ENCODE measurements at places on chromosomes 2 and 18.

DNA sequence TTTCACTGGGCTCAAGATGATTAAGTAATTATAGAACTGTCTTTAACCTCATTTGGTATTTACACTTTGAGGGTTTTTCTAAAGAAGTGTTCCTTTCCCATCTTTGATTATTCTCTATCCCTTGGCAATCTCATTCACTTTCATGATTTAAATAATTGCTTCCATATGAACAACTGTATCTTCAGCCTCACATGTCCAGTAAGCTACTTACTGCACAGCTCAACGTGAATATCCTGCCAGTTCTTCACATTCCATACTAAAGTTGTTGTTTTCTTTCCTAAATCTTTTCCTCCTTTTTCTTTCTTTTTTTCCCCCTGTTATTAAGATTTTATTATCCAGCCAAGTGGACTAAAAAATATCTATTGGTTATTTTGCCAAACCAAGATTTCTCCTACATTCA, 37.7 kb downstream of the ZC3H15 start:
- DNase-seq: no peak

GRCh38 chr18:73714466-73714865, 433.2 kb downstream of the FBXO15 start:
- DNase-seq: no peak

GRCh38 chr2:215236131-215236530, 75.7 kb upstream of the ATIC start:
- no peak for DNase-seq

DNA sequence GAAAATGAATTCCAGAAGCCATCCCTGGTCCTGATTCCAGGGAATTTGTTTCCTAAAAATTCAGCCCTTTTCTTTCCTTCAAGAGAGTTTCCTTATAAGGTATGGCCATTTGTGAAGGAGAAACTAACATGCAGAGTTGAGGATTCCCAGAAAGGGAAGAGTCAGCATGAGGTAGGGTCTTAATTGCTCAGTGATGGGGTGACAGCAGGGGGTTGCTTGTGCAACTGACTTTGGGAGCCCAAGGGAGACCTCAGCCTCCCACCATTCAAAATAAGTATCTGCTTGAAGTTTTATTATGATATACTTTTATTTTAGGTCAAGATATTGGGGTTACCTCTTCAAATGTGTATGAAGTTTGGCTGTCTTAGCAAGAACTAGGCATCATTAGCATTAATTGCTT, 74.9 kb upstream of the CELF4 start:
- DNase-seq: no peak

- DNase-seq: no peak
These were observed 119.5 kb upstream of the TLK1 start for GRCh38 chr2:171279983-171280790.
